ENCODE measurements at places on chromosomes 1 and 21.
A peak's percentile ranks its signal among the peaks of the same experiment; 100 is the strongest.

- no peaks in the 10 kb centered on the region for H3K27me3 ChIP-seq
- H3K4me1 ChIP-seq, result no peaks in the 10 kb centered on the region
- H3K4me3 ChIP-seq, result no peak overlapping the region
- no peaks in the 10 kb centered on the region for H3K36me3 ChIP-seq
Measured at GRCh38 chr1:221182791-221183533, 303.7 kb downstream of the HLX start.

- H3K27ac ChIP-seq, result no peak overlapping the region
- H3K4me1 ChIP-seq, result no peaks in the 10 kb centered on the region
- no peaks in the 10 kb centered on the region for H3K36me3 ChIP-seq
- H3K4me3 ChIP-seq, result no peak overlapping the region
Measured at GRCh38 chr1:78743626-78744025, 94.0 kb downstream of the IFI44 start.

GRCh38 chr1:7670334-7671145 lies 100.6 kb upstream of the VAMP3 start:
- no peak overlapping the region for H3K4me3 ChIP-seq
- H3K27ac ChIP-seq, result no peak overlapping the region
- H3K36me3 ChIP-seq, result no peaks in the 10 kb centered on the region

DNA sequence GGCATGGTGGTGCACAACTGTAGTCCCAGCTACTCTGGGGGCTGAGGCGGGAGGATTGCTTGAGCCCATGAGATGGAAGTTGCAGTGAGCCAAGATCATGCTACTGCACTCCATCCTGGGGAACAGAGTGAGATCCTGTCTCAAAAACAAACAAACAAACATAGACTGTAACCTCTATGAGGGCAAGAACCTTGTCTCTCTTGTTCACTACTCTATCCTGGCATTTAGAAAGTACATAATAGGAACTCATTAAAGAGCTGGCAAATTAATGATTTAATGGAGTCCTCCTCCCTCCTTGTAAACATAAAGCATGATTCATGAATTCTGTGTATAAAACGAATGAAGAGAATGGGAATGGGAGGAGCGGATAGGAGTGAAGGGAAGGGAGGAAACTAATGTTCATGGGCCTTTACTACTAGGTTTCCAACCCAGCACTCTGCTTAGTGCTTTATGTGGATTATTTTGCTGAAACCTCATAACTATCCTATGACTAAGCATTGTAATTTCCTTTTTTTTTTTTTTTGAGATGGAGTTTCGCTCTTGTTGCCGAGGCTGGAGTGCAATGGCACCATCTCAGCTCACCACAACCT lies 8.6 kb downstream of the LMOD1 start:
- no peak for DNase-seq
- H3K4me3 ChIP-seq, result no peak overlapping the region
- H3K27me3 ChIP-seq, result peaks cover 55% of the 10 kb centered on the region
- no peaks in the 10 kb centered on the region for H3K4me1 ChIP-seq

- no peak overlapping the region for H3K4me3 ChIP-seq
- no peaks in the 10 kb centered on the region for H3K27me3 ChIP-seq
- DNase-seq, result no peak
- H3K36me3 ChIP-seq, result peaks cover 56% of the 10 kb centered on the region
- no peak overlapping the region for H3K27ac ChIP-seq
- H3K4me1 ChIP-seq, result no peaks in the 10 kb centered on the region
Measured at GRCh38 chr1:198845851-198846250, 207.0 kb downstream of the PTPRC start.

GRCh38 chr1:159594625-159595405 lies 7.2 kb downstream of the APCS start:
- H3K27ac ChIP-seq, result no peak overlapping the region
- H3K27me3 ChIP-seq, result peaks cover 3% of the 10 kb centered on the region
- no peak overlapping the region for H3K4me3 ChIP-seq
- no peaks in the 10 kb centered on the region for H3K36me3 ChIP-seq
- DNase-seq, result no peak
- no peaks in the 10 kb centered on the region for H3K4me1 ChIP-seq

DNA sequence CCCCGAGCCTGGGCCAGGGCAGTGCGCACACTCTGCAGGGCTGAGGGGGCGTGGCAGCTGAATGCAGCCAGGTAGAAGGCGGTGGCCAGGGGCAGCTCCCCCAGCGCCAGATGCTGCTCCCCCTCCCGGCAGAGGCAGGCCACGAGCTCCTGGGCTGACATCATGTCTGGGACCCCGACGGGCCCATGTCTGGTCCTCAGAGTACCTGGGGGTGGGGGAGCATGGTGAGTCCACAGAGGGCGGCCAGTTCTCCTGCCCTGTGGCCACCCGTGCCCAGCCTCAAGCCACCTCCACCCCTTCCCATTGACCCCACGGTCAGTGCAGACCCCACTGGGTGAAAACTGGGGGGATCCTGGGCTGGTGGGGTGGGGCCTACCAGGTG lies 838 bp downstream of the TTC34 start:
- H3K27ac ChIP-seq, result no peak overlapping the region
- H3K4me1 ChIP-seq, result peaks cover 3% of the 10 kb centered on the region
- no peaks in the 10 kb centered on the region for H3K36me3 ChIP-seq
- no peak for DNase-seq
- no peak overlapping the region for H3K4me3 ChIP-seq

DNA sequence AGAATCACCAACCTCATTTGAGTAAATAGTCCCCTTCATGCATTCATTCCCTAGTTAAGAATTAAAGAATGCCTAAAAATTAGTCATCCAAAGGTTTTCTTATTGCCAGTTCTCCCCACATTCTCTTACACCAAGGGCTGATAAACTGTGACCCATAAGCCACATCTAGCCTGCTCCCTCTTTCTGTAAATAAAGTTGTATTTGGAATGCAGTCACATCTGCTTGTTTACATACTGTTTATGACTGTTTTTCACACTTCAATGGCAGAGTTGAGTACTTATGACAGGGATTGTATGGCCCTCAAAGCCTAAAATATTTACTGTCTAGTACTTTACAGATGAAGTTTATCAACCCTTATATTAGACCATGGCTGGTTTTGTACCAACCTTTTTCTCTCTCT lies 16.1 kb upstream of the DYRK1A start:
- peaks cover 7% of the 10 kb centered on the region for H3K36me3 ChIP-seq
- H3K4me3 ChIP-seq, result no peak overlapping the region
- no peaks in the 10 kb centered on the region for H3K4me1 ChIP-seq
- H3K27me3 ChIP-seq, result peaks cover 18% of the 10 kb centered on the region

DNA sequence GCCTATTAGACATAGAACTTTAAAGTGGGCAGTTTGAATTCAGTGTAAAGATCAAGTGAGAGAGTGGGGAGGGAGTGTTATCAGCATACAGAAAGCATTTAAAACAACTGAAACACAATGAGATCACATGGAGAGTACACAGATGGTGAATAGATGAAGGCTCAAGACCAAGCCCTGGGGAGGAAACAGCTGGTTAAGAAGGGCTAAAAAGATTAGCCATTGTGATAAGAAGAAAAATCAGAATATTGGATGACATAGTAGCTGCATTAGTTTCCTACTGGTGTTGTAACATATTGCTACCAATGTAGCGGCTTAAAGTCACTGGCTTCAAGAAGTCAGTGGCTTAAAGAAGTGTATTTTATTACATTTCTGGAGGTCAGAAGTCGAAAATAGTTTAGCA lies 443.4 kb upstream of the RGS18 start:
- no peaks in the 10 kb centered on the region for H3K27me3 ChIP-seq
- DNase-seq, result no peak
- H3K27ac ChIP-seq, result no peak overlapping the region
- no peaks in the 10 kb centered on the region for H3K4me1 ChIP-seq

GRCh38 chr1:25642574-25643108 lies 26.1 kb downstream of the MAN1C1 start:
- peaks cover 44% of the 10 kb centered on the region for H3K27me3 ChIP-seq
- peaks cover 70% of the 10 kb centered on the region for H3K4me1 ChIP-seq
- H3K36me3 ChIP-seq, result peaks cover 66% of the 10 kb centered on the region
- peak overlapping the region; percentile 59 for H3K4me3 ChIP-seq
- peak overlapping the region; percentile 93 for H3K27ac ChIP-seq

DNA sequence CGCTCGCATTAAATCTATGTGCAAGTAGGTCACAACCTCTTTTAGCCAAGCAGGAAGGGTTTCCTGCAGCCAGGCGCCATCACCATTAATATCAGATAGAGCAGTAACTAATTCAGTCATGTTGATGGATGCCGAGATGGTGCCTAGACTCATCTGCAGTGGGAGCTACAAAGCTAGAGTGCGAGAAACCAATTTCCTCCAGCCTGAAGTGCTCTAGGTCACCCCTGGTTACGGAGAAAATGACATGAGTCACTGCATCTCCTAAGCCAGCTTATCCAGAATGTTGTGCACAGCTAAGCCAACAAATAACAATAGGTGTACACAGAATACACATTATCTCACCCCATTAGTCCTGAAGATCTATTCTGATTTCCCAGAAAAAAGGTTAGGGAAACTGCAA lies 36.0 kb downstream of the OVAAL start:
- no peaks in the 10 kb centered on the region for H3K4me1 ChIP-seq
- H3K4me3 ChIP-seq, result no peak overlapping the region
- no peak overlapping the region for H3K27ac ChIP-seq
- peaks cover 7% of the 10 kb centered on the region for H3K27me3 ChIP-seq

DNA sequence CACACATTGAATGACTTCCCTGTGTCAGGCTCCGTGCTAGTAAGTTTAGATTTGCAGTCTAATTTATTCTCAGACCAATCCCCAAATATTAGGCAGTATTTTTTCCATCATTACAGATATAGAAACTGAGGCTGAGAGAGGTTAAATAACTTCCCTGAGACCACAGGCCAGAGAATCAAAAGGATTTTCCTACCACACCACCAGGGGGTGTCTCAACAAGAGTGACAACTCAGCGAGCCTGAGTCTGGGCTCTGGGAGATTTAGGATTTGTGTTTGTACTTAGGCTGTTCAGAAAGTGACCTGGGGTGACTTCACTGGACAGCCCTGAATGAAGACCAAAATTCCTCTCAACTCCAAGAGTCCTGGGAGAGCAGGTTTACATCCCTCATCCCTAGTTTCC lies 13.3 kb upstream of the LCE5A start:
- H3K4me3 ChIP-seq, result no peak overlapping the region
- no peaks in the 10 kb centered on the region for H3K4me1 ChIP-seq

GRCh38 chr1:36539526-36539925 lies 56.8 kb upstream of the CSF3R start:
- no peaks in the 10 kb centered on the region for H3K4me1 ChIP-seq
- peaks cover 38% of the 10 kb centered on the region for H3K27me3 ChIP-seq
- H3K36me3 ChIP-seq, result no peaks in the 10 kb centered on the region
- no peak for DNase-seq
- H3K4me3 ChIP-seq, result no peak overlapping the region
- H3K27ac ChIP-seq, result no peak overlapping the region

DNA sequence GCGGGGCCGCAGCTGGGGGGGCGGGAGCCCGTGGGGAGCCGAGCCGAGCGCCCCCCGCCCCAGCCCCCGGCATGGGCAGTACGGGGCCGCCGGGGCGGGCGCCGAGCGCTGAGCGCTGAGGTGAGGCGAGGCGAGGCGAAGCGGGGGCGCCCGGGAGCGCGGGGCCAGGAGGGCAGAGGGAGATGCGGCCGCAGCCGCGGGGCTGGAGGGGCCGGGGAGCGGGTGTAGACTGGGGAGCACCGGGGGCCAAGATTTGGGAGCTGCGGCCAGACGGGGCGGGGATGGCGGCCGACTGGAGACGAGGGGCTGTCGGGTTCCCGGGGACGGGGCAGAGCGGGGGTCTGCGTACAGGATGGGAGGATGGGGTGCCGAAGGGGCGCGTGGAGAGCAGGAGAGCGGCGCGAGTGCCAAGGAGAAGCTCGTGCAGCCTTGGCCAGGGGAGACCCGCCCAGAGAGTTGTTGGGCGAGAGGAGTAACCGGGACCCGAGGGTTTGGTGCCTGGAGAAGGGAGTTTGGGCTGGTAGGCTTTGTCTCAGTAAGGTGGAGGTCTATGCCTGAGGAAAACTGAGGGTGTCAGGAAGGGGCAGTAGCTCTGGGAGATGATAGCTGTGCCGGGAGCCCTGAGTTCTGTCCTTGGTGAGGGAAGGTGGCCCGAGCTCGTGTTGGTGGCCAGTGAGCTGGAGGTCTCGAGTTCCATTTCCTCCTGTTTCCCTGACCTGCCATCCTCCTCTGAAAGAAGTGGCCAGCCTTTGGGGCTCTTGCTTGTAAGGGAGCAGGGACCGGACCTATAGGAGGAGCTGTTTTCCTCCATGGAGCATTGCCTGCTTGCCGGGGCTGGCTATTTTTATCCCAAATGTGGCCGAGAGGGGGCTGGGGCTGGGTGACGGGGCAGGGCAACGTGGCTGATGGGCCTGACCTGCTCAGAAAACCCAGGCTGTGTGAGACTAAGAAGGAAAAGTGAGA lies 539 bp downstream of the ATP8B2 start:
- DNase-seq, result peak; percentile 61
- H3K36me3 ChIP-seq, result peaks cover 17% of the 10 kb centered on the region
- H3K4me3 ChIP-seq, result peak overlapping the region; percentile 91
- peak overlapping the region; percentile 85 for H3K27ac ChIP-seq

DNA sequence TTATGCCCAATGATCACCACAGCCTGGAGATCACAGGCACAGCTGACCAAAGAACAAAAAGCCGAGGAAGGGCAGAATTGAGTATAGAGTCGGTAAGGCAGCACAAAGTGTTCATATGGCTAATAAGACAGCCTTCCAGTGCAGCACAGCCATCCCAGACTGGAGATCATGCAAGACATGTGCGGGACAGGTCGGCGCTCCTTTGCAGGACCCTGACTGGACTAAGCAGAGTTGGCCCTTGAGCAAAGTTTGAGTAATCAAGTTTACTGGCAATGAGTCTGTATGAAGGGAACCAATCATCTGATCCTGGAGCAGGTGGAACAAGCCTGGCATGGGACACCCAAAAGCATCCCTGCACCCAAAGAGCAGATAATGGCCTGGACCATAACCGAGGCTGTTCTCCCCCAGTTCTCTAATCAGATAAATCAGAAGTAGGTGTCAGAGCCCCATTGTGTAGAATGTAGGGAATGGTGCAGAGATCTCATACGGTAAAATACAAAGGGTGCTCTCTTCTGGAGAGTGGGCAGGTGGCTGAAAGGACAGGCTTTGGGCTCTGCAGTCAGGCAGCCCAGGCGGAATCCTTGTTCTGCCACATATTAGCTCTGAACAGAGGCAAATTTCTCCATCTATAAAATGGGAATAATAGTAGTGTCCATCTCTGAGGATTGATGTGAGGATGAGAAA lies 10.7 kb upstream of the DNASE2B start:
- no peak for DNase-seq
- H3K4me3 ChIP-seq, result no peak overlapping the region
- H3K27ac ChIP-seq, result no peak overlapping the region
- no peaks in the 10 kb centered on the region for H3K4me1 ChIP-seq
- no peaks in the 10 kb centered on the region for H3K27me3 ChIP-seq
